Left hindlimb (tissue), 1 donor: ENCODE measurements at places on chromosomes 16 and 17.

GRCh38 chr17:21295036-21295952 is 10.8 kb downstream of the MAP2K3 start:
- no peak for DNase-seq

DNA sequence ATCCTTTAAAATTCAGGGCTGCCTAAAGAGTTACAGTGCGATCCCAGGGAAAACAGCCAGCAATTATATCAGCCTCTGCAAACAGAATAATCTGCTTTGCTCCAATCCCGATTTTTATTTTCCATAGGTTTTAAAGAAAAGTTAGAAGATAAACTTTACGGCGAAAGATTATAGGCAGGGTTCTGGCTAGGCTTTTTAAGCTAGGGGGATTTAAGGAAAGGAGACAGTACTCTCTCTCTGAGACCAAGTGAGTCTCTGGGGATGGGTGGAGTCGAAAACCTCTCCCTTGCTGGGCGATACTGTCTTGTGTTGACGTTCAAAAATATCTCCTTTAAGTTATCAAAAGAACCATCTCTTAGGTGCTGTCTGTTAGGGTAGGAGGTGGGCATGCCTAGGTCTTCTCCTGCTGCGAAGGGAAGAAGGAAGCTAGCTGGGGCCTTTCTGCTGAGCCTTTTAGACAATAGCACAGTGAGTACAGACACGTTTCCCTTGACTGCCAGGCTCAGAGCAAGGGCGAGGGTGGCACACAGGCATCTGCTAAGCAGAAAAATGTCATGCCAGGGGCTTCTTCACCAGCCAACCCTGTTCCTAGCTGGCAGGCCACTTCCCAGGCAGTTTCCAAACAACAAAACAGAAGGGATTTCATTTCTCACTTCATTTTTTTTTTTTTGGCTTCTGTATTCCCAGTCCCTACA is 167.9 kb upstream of the MAF start:
- DNase-seq: no peak

GRCh38 chr17:64074704-64075426 is 54.4 kb upstream of the ICAM2 start:
- no peak for DNase-seq

DNA sequence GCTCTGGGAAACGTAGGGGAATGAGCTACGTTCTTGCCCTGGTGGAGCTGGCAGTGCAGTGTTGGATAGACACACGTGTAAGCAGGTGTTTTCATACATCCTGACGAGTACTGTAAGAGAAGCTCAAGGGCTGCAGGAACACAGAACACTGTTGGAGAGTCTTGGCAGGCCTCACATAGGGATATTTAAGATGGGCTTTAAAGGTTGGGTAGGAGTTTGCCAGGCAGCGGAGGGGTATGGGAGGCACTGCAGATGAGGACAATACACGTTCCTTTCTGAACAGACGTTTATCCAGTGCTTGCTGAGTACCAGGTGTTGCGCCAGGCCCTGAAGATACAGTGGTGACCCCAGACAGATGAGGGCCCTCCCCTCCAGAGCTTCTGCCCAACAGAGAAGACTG is 6.3 kb downstream of the KDM8 start:
- no peak for DNase-seq

DNA sequence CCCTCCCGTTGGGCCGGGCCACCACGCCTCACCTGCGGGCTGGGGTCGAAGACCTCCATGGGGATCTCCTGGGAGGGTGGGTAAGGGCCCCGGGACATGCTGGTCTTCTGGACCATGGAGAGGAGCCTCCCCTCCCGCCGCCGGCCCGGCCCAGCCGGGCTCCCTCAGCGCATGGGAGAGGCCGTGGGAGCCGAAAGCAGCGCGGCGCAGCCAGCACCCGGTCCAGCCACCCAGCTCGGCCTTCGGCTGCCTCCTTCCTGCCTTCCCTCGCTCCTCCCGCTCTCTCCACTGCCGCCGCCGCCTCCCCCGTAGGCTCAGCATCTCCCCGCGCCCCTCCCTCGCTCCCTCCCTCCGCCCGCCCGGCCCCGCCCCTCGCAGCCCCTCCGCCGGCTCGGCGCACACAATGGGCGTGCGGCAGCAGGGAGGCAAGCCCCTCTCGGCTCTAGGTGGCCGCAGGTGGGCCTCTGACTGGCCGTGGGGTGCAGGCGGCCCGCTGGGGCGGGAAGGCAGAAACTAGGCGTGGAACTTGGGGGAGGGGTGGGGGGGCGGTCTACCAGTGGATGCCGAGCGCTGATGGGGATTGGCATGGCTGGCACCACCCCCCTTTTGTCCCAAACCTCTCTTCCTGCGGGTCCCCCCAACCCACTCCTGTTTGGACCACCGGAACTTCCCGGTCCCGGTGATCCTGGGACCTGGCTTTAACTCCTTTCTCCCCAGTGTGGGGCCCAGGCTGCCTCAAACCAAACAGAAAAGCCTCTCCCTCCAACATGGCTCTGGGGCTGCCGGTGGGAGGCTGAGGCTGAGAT is at the start of gene CACNB1:
CACNB1 (minus strand) TSS at position 290 of the 806 bp plus-strand sequence; CDS start at position 116, 174 bp downstream.
- DNase-seq: peak; percentile 90
